ENCODE measurements at places on chromosomes 3 and 15.
A peak's percentile ranks its signal among the peaks of the same experiment; 100 is the strongest.

GRCh38 chr3:123011447-123011846, 16.1 kb downstream of the SEMA5B start:
- no peak for DNase-seq

DNA sequence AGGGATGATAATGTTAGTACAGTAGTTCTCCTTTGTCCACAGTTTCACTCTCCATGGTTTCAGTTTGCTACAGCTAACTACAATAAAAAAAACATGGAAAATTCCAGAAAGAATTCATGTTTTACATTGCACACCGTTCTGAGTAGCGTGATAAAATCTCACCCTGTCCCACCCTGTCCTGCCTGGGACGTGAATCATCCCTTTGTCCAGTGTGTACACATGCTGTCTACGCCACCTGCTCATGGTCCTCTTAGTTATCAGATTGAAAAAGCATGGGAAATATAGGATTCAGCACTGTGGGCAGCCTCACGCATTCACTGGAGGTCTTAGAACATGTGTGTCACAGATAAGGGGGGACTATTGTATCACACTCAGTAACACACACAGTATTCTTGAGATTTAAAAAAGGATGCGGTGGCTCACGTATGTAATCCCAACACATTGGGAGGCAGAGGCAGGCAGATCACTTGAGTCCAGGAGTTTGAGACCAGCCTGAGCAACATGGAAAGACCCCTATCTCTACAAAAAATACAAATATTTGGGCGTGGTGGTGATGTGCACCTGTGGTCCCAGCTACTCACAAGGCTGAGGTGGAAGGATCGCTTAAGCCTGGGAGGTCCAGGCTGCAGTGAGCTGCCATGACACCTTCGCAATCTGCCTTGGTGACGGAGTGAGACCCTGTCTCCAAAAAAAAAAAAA, 8.7 kb upstream of the FLNB start:
- DNase-seq, result no peak

DNA sequence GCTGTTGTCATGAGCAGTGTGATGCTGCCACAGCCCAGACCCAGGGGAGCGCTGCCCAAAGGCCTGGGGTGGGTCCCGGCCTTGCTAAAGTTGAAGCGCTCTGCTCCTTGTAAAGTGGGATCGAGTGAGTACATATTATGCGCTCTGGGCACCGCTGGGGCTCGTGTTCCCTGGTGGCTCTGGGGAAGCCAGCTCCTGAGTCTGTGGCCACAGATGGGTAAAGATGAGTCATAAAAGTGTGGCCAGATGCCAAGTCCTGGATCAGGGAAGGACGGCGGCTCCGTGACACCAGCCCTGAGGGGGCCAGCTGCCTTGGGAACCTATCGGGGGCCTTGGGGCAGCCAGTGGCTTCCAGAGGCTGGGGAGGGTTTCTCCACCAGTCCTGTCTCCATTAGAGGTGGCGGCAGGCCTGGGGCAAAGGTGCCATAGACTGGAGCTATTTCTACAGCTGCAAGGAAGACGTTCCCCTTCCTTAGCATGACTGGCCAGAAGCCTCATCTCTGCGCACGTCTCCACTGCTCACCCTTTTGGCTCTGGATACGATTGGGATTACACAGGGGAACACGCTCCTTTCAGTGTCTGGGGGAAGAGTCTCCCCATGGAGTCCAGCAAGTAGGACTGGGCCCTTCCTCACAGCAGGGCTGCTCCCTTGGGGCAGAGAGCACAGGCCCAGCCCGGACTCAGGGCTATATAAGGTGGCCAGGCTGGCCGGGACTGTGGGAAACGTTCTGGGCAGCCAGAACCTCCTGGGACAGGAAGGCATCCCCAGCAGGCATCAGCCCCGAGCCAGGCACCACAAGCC, 1.2 kb upstream of the ITIH4 start:
- DNase-seq, result no peak

- DNase-seq, result no peak
Measured at GRCh38 chr3:73350996-73351395, 273.7 kb downstream of the PDZRN3 start.

- no peak for DNase-seq
Measured at GRCh38 chr3:38165722-38166387, 518 bp downstream of the OXSR1 start.

- DNase-seq, result peak; percentile 81
Measured at GRCh38 chr15:31365655-31366127, 39.1 kb downstream of the KLF13 start.

GRCh38 chr3:35505181-35505580, 134.1 kb upstream of the ARPP21 start:
- no peak for DNase-seq

GRCh38 chr3:124126436-124127023, 134.6 kb upstream of the ROPN1 start:
- DNase-seq, result no peak
